SJSA1 (cell line): ENCODE measurements at places on chromosomes 1 and 21. TPM values are rescaled to one million over a fixed set of nuclear protein-coding genes. Genes with fewer than 3 reads are reported as not detected.
A peak's percentile ranks its signal among the peaks of the same experiment; 100 is the strongest.

Gene GPR37L1
- 0.05 TPM in 1 of 2 replicates, not detected in the other for total RNA-seq

- no peak for DNase-seq
These were observed 28.3 kb upstream of the ZNF326 start for GRCh38 chr1:89966656-89967055.

GRCh38 chr1:10598389-10598702, 123.6 kb downstream of the PEX14 start:
- DNase-seq, result no peak

Gene SYT14
- total RNA-seq, result 1.00 and 1.3 TPM in 2 replicates

DNA sequence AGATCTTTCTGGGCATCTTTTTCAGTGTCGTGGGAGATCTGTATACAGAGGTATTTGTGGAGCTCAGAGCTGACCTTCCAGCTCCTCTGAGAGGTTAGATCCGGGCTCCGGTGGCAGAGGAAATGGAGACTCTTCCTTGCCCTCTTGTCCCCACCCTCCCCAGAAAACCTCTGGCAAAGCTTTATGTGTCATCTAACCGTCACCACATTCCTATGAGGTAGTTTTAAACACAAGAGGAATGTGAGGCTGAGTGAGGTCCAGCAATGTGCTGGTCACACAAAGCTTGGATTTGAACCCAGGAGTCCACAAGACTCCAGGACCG, 1.2 kb downstream of the CD160 start:
- peak; percentile 85 for DNase-seq

DNA sequence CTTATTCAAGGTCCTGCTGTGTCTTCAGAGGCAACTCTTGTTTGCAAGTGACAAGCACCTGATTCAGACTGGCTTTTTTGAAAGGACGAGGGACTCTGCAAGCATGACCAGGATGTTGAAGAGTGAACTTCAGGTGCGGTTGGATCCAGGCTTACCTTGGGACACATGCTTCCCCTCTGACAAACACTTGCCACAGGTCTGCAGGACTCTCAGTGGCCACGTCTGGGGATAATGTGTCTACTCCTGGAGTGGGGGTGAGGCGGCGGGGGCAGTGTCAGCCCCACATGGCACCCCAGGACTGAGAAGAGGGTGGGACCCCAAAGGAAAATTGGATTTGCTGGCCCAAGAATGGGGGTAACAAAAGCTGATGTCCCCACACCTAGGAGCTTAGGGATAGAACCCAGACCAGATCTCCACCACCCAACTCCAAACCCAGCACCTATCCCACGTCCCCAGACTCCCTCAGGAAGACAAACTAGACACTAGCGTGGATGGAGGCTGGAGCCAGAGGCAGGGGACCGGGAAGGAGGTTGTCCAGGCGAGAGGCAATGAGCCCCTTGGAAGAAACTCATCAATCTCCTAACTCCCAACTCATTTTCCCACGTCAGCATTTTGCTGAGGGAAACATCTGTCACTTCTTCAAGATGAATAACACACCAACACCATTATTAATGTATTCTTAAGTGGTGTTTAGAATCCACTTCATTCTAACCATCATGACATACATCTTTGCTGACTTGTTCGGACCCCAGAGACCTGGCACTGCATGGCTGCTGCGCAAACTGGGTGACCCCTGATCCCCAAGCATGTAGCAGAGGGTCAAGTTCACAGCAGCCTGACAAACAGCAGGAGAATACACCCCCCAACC, 32.0 kb upstream of the LAPTM5 start:
- DNase-seq, result no peak

Gene HYI
- total RNA-seq, result 44.3 and 47.2 TPM in 2 replicates

DNA sequence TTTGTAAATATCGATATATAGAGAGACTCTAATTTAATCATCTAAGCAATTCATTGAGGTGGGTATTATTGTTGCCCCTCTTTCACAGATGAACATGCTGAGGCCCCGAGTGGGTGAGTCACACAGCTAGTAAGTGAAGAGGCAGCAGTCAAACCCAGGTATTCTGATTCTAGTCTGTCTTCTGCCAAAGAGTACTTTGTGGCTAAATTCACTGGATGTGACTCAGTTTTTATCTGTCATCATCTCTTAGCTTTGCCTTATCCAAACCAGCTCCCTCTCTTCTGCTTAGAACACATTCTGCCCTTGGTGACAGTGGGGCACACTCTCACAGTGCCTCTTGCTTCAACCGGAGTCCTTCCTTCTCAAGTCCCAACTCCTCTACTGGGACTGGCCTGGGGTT, 11.5 kb downstream of the FCRL5 start:
- no peak for DNase-seq

GRCh38 chr1:232767305-232768074, 37.7 kb upstream of the MAP10 start:
- no peak for DNase-seq

GRCh38 chr1:205344066-205344928, 12.4 kb downstream of the KLHDC8A start:
- no peak for DNase-seq

DNA sequence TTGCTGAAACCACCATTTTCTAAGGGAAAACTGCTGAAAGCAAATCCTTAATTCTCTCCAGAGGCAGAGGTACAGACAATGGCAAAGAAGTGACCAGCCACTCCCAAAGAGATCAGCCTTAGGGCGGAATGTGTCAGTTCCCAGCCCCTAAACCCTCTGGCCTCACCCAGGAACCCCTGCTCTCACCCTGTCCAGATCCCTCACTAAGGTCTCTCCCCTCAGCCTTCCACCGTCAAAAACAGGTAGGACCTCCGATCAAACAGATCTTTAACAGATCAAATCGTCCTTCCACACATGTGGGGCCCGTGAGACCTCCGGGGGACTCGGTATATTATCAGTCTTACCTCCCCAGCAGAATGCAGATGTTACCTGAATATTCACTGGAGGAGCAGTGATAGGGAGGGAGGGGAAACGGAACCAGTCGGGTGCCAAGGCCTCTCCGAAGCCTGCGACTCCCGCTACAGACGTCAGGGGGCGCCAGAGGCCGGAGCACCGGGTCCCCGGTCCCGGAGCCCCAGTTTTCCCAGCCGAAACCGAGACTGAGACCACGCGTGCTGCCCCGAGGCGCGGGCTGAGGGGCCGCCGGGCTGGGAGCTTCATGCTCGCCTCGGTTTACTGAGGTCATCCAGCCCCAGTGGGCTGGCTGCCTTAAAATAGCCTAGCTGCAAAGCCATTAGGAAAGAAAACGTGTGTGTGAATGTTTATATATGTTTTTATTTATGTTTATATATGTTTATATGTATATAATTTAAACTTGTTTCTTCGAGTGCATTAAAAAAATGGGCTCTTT, 23.6 kb downstream of the GPA33 start:
- DNase-seq, result peak; percentile 70

GRCh38 chr1:31699341-31699891, 4.4 kb downstream of the COL16A1 start:
- DNase-seq, result no peak

DNA sequence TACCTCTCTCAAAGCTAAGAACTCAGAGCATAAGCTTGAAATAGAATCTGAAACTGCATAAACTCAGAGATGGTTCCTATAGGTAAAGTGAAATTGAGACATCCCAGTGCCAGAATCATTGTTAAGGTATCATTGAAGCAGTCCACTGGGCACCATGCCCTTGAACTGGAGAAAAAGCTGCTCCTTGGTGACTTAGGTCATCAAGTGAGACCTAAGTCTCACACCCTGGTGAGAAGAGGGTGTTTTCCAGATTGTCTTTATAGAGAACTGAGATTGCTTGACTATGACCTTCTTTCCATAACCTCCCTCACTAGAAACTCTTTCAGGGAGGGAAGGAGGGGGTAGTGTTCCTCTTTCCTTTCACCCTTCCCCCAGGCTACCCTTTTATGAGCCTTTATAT, 9.4 kb upstream of the ATP6V1G3 start:
- DNase-seq, result no peak

DNA sequence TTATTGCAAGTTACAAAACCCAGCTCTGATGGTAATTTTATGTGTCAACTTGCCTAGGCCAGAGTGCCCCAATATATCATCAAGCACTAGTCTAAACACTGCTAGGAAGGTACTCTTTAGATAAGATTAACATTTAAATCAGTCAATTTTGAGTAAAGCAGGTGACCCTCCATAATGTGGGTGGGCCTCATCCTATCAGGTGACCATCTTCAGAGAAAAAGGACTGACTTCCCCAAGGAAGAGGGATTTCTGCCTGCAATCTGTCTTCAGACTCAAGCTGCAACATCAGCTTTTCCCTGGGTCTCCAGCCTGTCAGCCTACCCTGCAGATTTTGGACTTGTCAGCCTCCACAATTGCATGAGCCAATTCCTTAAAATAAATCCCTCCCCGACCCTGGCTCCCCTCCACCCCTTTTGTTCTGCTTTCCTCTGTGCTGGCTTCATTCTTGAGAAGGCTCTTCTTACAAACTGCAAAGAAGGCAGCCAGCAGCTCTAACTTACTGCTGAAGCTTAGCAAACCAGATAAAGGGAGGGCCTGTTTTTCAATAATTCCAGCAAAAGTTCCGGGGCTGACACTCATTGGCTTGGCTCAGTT, 56.4 kb upstream of the RUNX3 start:
- no peak for DNase-seq

GRCh38 chr1:25556791-25557476, 13.5 kb downstream of the LDLRAP1 start:
- no peak for DNase-seq

- no peak for DNase-seq
These were observed 21.1 kb downstream of the UBAP2L start for GRCh38 chr1:154241703-154242351.

Gene SMCP
- not detected in 2 replicates for total RNA-seq

GRCh38 chr1:56133522-56134472, 445.6 kb downstream of the PLPP3 start:
- no peak for DNase-seq

DNA sequence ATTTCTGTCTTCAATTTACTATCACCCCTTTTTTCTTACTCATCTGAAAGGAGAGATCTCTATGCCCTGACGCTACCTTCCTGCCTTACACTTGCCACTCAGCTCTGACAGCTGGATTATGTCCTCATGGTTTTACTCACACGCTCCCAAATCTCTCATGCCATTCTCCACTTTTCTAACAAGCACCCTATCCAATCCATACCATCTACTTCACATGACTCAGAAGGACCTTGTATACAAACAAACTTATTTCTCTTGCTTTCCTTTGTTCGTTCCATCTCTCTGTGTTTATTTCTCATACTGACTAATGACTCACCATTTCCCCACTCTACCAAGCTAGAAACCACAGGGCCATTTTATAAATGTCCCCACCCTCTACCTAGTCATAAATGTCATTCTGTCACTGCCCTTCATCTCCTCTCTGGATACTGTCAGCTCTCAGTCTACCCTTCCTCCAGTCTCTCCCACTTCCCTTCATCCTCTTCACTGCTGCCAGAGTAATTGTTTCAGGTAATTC, 87.3 kb downstream of the USP24 start:
- DNase-seq, result peak; percentile 69

Gene SPRR2E
- not detected in 2 replicates for total RNA-seq

GRCh38 chr1:198220428-198220827, 63.6 kb downstream of the NEK7 start:
- DNase-seq, result no peak

Gene OR2L13
- total RNA-seq, result not detected in 2 replicates

GRCh38 chr1:175157200-175157599, 35.4 kb downstream of the KIAA0040 start:
- no peak for DNase-seq

DNA sequence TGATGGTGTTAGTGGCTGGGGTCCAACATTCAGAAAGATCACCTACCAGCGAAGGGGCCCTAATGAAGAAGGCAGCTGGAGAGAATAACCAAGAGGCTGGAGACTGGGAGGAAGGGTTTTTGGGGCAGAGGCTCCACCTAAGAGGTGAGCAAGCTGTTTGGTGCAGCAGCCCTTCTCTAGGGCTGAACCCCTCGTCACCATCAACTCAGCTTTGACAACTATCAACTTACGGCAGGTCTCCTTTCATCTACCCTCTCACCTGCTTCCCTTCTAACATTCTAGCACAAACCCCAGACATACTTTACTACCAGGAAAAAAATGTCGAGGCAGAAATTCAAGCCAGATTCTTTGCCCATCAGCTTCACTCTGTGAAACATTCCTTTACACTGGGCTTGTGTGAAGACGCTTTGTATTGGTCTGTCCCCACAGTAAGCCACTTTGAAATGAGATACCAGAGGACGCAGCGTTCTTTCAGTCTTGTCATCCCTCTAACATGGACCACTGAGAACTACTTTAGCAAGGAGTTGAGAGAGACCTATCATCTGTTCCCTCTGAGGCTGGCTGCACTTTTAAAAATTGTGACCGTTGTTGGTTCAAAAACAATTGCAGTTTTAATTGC, 84.6 kb downstream of the RAVER2 start:
- no peak for DNase-seq
